ENCODE measurements at places on chromosomes 5 and 9. TPM values are rescaled to one million over a fixed set of nuclear protein-coding genes. Genes with fewer than 3 reads are reported as not detected.

DNA sequence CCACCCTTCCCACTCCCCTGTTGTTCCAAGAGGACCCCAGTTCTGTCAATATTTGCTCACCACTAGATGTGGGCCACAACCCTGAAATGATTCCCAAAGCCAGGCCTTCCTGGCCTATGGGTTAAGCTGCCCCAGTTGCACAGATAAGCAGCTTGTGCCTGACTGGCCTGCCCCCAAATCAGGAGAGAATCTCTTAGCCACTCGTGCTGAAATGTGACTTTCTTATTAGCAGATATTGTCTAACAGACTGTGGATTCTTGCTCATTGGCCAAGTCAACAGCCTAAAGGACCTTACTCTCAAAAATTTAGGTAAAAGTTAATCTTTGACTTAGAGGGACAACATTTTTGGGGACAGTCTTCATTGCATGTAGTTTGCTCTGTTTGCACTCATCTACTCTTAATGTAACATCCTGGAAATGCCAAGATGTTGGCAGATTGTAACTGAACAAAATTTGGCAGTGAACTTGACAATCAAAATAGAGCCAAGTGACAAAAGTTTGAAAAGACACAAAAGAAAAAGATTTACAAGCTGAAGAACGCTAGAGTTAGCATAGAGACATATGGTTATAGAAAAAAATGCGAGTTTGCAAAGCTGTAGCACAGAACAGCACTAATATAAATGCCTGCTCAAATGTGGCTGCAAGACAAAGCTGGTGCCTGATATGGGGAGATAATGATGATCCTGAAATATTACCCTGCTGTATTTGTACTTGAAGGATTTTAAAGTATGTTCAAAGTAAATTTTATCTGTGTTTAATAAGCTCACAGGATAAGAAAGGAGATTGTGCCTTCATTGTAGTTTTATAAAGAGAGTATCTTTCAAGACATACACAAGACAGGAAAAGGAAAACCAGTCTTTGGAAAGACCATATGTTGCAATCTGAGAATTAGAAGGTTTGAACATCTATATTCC is 29.0 kb upstream of the FSD1L start:
- DNase-seq, result no peak

KIF4B gene
- not detected for total RNA-seq

- DNase-seq, result no peak
These were observed 54.4 kb downstream of the KCNN2 start for GRCh38 chr5:114416254-114416653.

DNA sequence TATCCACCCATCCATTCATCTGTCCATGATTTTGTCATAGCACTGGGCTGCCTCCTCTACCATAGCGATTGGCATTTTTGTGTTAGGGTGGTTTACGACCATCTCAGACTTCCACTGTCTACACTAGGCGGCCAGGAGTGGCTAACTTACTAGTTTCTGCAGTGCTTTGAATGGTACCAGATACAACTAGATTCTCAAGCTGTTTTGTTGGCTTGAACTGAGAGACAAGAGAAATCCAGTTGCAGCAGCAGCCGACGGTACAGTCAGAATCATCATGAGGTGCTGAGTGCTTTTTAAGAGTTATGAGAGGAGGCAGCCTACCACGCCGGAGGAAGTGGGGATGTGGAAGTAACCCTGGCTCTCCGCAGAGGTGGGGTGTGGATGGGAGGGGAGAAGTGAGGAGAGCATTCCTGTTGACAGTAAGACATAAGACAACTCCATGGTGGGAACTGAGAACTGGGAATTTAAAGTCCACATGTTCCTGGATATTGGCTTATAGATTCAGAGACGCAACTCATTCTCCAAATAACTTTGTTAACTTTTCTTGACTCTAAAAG is 27.9 kb downstream of the COL5A1 start:
- DNase-seq, result peak; percentile 9

DNA sequence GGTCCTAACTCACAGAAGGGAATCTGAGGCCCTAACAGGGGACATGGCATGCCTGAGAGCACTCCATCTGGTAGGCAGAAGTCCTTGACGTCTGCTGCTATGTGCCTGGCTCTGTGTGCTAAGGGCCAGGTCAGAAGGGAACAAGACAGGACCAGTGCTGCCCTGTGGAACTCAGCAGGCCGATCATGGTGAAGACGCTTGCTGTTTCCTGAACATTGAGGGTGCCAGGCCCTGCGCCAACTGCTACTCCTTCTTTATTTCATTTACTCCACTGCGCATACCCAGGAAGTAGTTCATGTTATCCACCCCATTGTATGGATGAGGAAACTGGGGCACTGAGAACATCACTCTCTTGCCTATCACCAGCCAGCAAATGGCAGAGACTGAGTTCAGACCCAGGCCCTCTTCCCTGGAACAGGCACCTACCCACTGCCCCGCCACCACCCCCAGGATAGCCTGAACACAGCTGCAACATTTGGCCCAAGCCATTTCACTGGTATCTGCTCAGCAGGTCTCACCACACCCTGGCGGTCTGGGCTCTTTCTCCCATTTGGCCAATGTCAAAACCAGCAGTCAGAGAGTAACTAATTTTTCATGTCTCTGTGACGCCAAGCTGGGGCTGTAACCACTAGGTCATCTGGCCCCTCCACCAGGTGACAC is 24.8 kb upstream of the FOXI1 start:
- no peak for DNase-seq

PCDHGA9 gene
- total RNA-seq, result 0.97 TPM

TDRD7 gene
- 9.7 TPM for total RNA-seq

- DNase-seq, result no peak
These were observed 36.4 kb downstream of the SLC28A3 start for GRCh38 chr9:84304166-84304565.

- no peak for DNase-seq
These were observed 16.0 kb upstream of the TBC1D2 start for GRCh38 chr9:98271479-98271878.

CDC20B gene
- total RNA-seq, result not detected

DNA sequence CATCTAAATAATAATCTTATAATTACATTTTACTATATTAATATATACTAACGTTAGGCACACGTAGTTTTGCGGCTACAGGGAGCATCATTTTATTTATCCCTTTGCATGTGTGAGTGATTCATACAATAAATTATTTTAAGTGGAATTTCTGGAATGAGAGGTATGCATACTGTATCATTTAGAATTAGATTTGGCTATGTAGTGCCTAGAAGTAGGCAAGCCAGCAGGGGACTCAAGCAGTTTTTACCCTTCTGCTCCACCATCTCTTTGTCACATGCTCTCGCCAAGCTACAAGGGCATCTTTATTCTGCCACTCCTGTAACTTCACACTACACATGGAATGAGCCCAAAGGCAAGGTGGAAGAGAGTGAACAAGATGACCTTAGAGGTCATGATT is 60.8 kb downstream of the MEGF10 start:
- DNase-seq, result no peak

GRCh38 chr9:71885467-71885866 is 25.5 kb downstream of the ABHD17B start:
- DNase-seq, result no peak

DNA sequence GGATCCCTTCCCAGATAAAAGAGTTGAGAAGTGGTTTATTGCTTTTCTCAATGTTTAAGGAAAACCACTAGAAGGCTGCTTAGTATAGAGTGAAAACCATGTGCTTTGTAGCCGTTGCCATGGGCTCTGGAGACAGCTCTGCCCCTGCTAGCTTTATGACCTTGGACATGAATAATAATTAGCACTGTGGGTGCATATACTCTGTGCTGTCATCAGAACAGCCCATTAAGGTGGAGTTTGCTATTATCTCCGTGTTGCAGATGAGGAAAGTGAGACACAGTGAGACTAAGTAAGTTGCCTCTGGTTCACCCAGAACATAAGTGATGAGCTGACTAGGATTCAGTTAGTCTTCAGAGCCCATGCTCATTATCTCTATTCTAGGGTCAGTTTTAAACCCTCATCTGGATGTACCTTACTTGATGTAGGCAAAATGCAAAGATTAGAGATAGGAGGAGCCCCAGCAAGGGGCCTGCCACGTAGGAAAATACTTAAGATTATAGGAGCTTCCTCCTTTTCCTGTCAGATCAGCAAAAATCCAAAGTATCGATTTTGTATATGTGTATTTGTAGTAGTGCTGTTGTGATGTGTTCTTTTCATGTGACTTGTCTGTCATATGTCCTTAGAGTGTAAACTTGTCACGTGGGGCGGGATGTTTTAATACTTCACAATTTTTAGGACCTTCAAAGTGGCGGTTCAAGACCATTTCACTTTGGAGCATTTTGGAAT is 102.5 kb downstream of the TLE4 start:
- DNase-seq, result no peak

KIF27 gene
- 4.4 TPM for total RNA-seq

- peak; percentile 56 for DNase-seq
These were observed 18.6 kb downstream of the IRF1 start for GRCh38 chr5:132471944-132472343.

DNA sequence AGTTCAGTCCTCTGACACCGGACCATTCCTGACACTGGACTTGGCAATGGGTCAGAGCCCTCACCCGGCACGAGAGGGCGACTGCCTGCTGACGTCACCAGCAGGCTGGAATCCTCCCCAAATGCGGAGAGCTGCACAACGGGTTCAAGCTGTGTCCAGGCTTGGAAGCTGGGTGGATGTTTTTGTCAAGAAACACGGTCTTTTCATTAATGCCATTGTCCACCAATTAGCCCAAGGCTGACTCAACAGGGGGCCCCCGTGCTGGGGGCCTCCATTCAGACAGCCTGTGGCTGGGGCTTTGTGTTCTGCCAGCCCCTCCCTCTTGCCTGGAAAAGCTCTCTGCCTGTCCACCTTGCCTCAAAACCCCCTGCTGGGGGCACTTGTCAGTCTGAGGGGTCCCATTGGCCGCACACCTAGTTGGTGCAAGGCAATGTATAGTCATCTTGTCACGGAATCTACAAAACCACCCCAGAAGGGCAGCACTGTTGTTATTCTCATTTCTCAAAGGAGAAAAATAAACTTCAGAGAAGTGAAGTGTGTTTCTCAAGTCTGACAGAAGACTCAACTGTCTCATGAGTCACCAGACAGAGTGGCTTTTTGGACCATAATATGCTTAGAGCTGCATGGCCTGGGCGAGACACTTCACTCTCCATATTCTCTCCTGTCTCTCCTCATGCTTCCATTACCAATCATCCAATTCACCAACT is 24.6 kb downstream of the NDUFA8 start:
- DNase-seq, result no peak
